ENCODE measurements at places on chromosomes 6 and 20. TPM values are rescaled to one million over a fixed set of nuclear protein-coding genes. Genes with fewer than 3 reads are reported as not detected.

- no peak for DNase-seq
Observed at GRCh38 chr20:20593447-20594170, 118.8 kb downstream of the RALGAPA2 start.

DNA sequence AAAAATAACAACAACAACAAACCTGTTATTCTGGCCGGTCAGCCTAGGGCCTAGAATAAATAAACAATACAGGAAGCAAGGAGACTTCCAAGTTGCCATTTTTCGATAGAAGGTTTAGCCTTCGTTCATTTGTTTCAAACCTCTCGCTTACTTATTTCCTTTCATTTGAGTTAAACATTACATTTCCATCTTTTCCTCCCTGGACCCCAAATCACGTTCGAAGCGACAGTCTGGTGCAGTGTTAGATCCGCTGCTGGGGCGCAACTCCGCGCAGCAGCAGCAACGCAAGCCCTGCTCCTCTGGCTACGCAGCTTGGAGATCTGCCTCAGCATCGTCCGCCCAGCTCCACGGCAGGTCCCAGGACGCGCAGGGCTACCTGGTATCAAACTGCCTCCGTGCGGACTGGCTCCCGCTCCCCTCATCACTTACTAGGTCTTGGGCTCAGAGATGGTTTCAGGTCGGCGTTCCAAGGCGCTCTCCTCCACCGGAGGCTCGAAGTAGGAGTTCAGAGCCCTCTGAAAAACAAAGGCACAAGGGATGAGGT, 530 bp downstream of the TDP2 start:
- DNase-seq = no peak

SRSF12 gene
- 8.3 TPM for total RNA-seq

GRCh38 chr6:44472250-44472945, 84.9 kb downstream of the CDC5L start:
- no peak for DNase-seq

GRCh38 chr6:48671505-48671904, 560.5 kb upstream of the PTCHD4 start:
- no peak for DNase-seq

- DNase-seq = no peak
Observed at GRCh38 chr6:32666420-32667300, at the start of gene HLA-DQB1. HLA-DQB1 (minus strand) TSS chr6:32666657; CDS start chr6:32666607, 50 bp downstream.

LAMP5 gene
- 1.9 TPM for total RNA-seq

DNA sequence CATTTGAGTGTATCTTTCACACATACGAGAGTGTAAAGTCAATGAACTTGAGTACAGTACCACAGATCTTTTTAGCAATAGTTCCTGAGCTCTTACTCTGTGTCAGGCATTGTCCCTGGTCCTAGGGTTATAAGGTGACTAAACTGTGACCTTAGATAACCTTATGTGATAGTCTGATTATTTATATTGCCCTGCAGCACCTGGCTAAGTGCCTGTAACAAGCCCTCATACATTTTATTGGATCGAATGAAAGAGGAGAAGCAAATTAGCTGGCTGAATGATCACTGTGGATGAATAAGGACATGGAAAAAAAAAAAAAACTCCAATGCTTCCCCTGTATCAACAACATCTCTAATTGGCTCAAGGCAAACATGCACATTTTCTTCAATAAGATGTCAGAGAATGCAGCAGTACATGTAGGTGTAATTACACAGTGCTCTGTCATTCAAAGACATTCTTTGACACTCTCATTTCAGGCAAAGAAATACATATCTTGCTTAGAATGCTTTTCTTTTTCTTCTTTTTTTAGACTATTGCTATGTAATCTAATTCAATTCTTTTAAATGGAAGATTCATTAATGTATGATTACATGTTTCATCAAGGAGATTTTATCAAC, 153.4 kb downstream of the PHACTR1 start:
- DNase-seq = no peak

ULBP3 gene
- total RNA-seq = 14.8 TPM

TRMT11 gene
- 18.8 TPM for total RNA-seq
